Stimulated activated CD8-positive, alpha-beta memory T cell treated with anti-CD3 and anti-CD28 coated beads, Interleukin-2, amount 100 ng/mL, for 1 hour (primary cell): ENCODE measurements at places on chromosomes 5 and 9.

DNA sequence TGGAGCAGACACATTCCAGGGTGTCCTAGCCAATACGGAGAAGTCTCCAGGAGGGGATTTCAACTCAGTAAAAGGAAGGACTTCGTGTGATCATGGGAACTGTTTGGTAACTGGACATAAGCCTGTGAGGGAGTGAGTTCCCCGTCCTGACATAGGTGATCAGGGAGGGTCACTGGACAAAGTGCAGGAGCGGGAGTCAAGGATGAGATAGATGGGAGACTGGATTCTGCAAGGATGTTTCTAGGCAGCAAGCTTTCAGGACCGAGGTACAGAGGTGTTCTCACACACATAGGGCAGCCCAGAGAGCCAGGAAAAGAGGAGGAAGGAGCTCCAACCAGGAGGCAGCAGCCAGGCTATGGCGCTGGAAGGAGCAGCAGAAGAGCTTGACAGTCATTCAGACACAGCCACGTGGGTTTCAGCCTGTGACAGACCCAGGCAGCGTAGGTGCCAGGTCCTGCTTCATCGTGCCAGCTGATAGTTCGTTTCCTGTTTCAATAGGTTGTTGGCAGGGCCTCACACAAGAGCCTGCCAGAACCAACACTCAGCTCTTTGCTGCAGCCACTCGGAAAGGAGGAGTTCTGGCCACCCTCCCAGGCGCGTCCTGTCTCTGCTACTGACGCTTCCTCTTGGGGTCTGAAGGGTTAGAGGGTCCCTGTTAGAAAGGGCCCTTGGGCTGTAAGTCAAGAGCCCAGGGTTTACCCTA, 84.1 kb downstream of the AMBP start:
- no peak for DNase-seq

GRCh38 chr5:170419643-170420042, 30.5 kb upstream of the KCNMB1 start:
- no peak for DNase-seq

GRCh38 chr9:92440751-92441046, 16.4 kb upstream of the OMD start:
- DNase-seq: no peak

DNA sequence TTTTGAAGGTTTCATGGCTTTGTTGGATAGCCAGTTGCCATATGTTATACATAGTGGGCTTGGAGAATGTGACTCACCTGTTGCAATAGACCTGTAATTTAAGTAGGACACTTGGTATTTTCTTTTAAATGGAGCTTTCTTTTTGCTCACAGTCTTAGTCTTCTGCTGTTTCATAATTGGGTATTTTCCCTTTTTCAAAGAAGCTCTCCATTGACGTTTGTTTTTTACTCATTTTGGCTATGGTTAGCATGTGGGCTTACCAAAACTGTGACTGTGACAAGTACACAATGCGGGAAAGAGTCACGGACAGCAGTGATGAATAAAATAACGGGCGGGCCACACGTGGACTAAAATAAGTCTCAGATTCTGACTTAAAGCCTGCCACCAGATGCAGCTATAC, 23.2 kb upstream of the RNF20 start:
- DNase-seq: no peak

- DNase-seq: no peak
Measured at GRCh38 chr9:11618241-11618805, 1005.5 kb upstream of the PTPRD start.

- DNase-seq: no peak
Measured at GRCh38 chr5:122611406-122611805, 163.5 kb upstream of the SNX2 start.

GRCh38 chr9:133353548-133353947, 2.7 kb downstream of the SURF1 start:
- DNase-seq: no peak

DNA sequence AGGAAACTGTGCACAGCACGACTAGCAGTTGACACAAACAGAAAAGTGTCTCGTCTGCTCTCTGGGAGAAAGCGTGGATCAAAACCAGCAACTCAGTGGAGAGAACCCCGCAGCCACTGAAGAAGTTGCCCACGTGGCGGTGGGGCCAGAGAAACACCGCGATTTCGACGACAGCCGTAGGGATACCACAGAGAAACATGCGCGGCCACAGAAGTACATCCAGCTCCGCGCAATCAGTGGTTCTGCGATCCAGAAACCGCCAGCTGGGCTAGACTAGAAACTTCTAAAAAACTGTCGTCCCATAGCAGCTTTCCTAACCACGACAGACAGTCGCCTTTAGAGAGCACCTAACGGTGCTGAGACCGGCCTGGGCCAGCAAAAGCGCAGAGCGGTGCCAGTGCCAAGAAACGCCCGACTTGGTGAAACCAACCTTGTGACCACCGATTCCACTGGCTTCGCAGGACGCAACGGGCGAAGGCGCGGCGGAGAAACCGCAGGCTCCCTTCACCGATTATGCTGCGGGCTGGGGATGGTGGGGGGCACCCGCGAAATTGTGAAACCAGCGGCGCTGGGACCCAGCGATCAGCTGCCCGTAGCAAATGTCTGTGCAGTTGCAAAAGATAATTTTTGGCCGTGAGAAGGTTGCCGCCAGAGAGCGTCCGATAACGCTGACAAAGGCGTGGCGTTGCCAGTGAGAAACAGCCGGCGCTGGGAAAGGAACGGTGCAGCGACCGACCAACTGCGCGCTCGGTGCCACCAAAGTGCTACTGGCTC, 2.7 kb upstream of the ANXA2R start:
- no peak for DNase-seq

GRCh38 chr9:14908295-14909180, 1.7 kb downstream of the FREM1 start:
- DNase-seq: no peak

- no peak for DNase-seq
Measured at GRCh38 chr5:161411156-161411555, 135.4 kb downstream of the GABRB2 start.

DNA sequence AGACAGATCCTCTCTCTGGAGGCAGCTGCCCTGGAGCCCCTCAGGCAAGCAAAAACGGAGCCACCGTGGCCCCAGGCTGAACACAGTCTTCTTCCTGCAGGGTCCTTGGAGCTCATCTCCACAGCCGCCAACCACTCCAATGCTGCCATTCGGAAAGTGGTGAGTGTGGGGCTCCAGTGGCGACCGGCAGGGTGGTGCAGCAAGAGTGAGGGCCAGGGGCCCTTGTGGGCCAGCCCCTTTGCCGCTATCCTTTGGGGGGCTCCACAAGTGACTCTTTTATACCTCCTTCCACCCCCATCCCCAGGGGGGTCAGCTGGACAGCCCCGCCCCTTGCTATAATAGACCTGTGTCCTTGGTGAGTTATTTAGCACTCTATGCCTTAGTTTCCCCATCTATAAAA, 47.4 kb upstream of the SUSD3 start:
- no peak for DNase-seq

GRCh38 chr5:117999939-118000549, 988.3 kb downstream of the DTWD2 start:
- DNase-seq: no peak

DNA sequence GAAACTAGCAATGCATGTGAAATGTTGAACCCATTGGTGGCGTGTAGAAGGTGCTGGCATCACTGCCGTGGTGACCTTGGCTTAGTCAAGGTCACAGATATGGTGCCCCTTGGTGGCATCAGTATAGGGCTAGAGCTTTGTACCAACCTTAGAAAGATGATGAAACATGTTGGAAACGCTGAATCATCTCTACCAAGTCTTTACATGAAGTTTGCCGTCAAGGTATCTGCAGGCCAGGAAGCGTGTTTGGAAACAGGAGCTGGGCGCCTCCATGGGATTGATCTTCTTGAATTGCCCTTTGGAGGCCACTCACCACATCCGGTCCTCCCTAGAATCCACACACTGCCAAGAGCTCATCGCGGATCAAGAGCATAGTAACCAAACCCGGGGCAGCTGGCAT, 16.9 kb upstream of the BOD1 start:
- no peak for DNase-seq
